Aorta (tissue), 5 donors: ENCODE measurements at places on chromosomes 12 and 14. TPM values are rescaled to one million over a fixed set of nuclear protein-coding genes. Genes with fewer than 3 reads are reported as not detected.

Gene SOCS4
- 22.6 TPM for total RNA-seq

Gene SLC5A8
- not detected for total RNA-seq

Gene DDX55
- total RNA-seq, result 13.6 TPM

Gene TAS2R19
- 5.9 TPM for total RNA-seq

Gene GLT8D2
- total RNA-seq, result 28.2 TPM

Gene RNU6-7
- not detected for total RNA-seq

Gene MOK
- 10.0 TPM for total RNA-seq

Gene ZNF891
- total RNA-seq, result 3.5 TPM

Gene HOXC12
- total RNA-seq, result 0.45 TPM

Gene ARHGAP9
- 38.8 TPM for total RNA-seq

Gene APOF
- not detected for total RNA-seq

Gene CD69
- total RNA-seq, result 8.4 TPM

Gene MMP14
- 250 TPM for total RNA-seq

Gene NCKAP5L
- 22.2 TPM for total RNA-seq

Gene LHX5
- not detected for total RNA-seq

Gene AJUBA
- 16.2 TPM for total RNA-seq

Gene UTP20
- total RNA-seq, result 15.3 TPM

Gene NANOG
- 0.57 TPM for total RNA-seq

Gene SERPINA10
- total RNA-seq, result not detected

Gene SLC17A8
- not detected for total RNA-seq

Gene GPR68
- 0.84 TPM for total RNA-seq

Gene ALX1
- not detected for total RNA-seq

Gene CELA1
- not detected for total RNA-seq

Gene FMNL3
- total RNA-seq, result 31.4 TPM

Gene JPH4
- 1.7 TPM for total RNA-seq

Gene PPM1H
- total RNA-seq, result 5.0 TPM

Gene KRT73
- not detected for total RNA-seq

Gene CYP27B1
- 0.94 TPM for total RNA-seq

Gene IFI27
- 222 TPM for total RNA-seq

Gene SDS
- 1.8 TPM for total RNA-seq

Gene ATF7IP
- 54.5 TPM for total RNA-seq

Gene SDR9C7
- total RNA-seq, result not detected

Gene HVCN1
- total RNA-seq, result 4.1 TPM

Gene SLCO1C1
- total RNA-seq, result 4.3 TPM
